Stimulated activated CD8-positive, alpha-beta memory T cell treated with anti-CD3 and anti-CD28 coated beads, Interleukin-7, amount 100 ng/mL, for 4 hours (primary cell): ENCODE measurements at places on chromosomes 1 and 21.

GRCh38 chr1:183622013-183622412 lies 13.6 kb downstream of the ARPC5 start:
- DNase-seq: no peak

DNA sequence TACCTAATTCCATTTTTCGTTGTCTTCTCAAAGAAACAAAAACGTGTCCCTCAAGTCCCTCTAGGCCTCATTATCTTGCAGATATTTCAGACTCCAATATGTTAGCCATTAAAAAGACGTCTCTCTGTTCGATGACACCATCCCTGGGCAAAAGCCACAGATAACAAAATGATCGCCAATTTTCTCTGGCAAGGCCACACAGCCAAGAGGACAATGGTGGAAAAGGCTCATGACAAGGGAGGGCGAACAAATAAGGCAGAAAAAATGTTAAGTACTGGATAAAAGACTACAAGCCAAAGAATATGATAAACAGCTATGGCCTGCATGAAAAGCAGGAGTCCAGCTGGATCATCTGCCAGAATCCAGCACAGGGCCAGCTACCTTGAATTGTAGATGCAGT lies 82.9 kb downstream of the TBX15 start:
- no peak for DNase-seq

DNA sequence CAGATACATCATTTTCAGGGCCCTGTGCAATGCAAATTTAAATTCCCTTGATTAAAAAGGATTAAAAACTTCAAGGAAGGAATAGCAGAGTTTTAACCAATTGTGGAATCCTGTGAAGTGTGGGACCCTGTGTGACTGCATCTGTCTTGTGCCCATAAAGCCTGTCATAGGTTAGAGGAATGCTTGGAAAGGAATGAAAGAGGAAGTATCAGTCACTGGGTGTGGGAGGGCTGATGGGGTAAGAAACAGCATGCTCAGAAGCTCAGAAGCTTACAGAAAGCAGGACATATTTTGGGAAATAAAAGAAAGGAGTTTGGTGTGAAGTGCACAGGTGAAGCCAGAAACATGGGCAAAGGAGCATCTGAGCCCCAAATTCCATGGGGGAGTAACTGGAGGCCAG lies 150.8 kb upstream of the ETV3 start:
- DNase-seq: no peak

DNA sequence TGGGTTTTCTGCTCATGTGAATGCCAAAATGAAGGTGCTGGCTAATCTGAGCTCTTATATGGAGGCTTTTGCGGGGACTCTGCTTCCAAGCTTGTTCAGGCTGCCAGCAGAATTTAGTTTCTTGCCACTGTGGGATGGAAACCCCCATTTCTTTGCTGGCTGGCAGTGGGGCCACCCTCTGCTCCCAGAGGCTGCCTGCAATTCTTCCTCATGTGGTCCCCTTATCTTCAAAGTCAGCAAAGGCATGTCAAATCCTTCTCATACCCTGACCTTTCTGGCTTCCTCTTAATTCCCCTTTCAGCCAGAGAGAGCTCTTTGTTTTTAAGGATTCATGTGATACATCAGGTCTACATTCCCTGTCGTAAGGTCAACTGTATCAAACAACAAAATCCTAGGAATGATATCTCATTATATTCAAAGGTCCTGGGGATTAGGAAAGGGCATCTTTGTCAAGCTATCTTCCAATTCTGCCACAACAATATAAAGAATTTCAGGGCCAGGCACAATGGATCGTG lies 5.2 kb upstream of the GPR161 start:
- no peak for DNase-seq

DNA sequence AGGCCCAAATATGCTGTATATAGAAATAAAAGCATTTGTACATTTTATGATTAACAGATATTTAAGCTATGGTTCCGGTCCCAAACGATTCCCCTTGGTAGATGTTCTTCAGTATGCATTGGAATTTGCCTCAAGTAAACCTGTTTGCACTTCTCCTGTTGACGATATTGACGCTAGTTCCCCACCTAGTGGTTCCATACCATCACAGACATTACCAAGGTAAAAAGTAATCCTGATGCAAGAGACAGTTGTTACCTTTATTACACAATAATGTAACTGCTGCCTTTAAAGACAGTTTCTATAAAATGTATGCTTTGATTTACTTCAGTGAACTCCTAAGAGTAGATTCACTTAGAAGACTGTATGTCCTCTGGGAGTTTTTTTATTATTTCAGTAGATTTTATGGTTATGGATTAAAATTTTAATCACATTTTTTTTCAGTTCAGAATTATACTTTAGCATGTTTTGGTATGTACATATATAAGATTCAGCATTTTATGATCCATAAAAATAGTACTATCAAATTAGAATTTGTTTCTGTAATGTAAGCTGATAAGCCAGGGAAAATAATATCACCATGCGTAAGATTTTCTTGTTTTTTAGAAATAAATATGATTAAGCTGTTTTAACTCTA lies 96.5 kb downstream of the USP25 start:
- DNase-seq: no peak

DNA sequence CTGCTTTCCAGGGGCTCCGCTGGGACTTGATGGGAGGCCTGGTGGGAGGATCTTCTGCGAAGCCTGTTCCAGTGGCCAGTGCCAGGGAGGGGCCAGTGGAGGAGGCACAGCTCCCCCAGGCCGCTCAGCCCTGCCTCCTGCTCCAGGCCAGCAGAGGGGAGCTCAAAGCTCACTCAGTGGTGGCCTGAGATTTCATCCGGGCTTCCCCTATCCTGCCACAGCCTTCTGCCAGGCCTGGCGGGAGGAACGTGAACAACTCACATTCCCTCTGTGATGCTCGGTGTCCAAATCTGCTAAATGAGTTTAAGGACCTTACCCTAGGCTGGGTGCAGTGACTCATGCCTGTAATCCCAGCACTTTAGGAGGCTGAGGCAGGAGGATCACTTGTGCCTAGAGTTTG lies 3.3 kb downstream of the CLCNKB start:
- no peak for DNase-seq

DNA sequence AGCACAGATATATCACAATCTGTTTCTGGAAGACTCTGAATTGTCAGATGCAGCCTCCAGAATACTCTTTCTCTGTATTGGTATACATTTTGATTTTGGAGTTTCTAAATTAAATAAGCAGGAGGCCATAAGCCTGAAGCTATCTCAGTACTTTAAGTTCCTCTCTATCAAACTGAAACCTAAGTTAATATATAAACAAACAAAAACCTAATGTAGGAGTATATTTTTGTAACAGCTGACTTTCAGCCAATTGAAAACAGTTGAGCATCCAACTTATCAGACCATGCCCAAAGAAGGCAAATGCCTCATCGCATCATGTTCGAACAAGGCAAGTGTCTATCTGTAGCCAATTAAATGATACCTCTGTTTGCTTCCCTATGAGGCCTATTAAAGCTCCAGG lies 1054.4 kb downstream of the AMY1C start:
- no peak for DNase-seq

- DNase-seq: no peak
These were observed 39.4 kb upstream of the CAMK1G start for GRCh38 chr1:209544098-209544497.

DNA sequence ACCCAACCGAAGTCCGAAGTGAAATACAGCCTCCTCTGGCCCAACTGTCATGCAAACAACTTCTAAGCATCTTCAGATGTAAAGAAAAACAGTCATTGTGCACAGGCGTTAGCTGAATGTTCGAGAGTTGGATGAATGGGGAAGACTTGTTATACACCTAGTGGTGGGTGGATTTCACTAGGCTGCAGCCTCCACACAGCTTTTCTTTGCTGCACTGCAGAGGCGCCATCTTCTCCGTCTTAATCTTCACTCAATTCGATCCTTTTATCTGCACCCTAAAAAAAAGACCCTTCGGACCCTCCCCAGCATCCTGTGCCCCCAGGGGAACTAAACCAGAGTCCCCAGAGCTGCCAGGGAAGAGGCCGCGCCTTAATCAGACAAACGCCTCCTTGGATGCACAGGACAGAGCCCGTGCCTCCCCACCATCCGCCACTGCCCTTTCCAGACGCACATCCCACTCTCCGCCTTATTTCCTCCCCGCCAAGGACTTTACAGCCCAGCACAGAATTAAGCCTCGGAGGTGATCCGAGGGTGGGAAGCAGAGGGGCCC lies 1.4 kb downstream of the APP start:
- DNase-seq: no peak

DNA sequence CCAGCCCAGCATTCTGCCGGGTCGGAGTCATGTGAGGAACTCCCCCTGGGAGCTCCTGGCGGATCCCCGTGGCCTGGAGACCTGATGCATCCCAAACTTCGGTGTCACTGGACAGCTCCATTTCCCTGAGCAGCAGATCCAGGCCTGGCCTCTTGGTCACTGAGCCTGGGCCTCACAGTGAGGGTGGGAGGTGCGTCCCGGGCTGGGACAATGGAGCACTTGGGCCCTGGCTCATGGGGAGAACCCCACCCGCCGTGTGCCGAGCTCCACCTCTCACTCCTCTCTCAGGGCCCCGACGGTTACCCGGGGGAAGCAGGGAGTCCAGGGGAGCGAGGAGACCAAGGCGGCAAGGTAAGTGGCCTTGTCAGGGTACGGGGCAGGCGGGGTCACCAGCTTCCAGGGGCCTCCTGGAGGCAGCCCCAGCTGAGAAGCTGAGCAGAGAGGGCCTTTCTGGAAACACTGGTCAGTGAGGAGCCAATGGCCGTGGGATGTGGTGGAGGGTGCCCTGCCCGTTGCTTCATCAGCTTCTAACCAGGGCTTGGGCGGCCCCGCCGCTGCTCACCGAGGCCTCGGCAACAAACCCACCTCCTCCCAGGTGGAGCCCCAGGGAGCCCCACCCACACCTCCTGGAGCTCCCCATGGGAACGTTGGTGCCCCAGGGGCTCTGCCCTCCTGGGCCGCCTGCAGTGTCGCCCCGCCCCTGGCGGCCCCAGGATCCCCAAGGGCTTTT lies 19.8 kb downstream of the COL6A2 start:
- no peak for DNase-seq
